Stimulated activated CD4-positive, alpha-beta T cell treated with anti-CD3 and anti-CD28 coated beads, TNF-alpha, amount 100 ng/mL, for 24 hours (primary cell): ENCODE measurements at places on chromosomes 2 and 18.

DNA sequence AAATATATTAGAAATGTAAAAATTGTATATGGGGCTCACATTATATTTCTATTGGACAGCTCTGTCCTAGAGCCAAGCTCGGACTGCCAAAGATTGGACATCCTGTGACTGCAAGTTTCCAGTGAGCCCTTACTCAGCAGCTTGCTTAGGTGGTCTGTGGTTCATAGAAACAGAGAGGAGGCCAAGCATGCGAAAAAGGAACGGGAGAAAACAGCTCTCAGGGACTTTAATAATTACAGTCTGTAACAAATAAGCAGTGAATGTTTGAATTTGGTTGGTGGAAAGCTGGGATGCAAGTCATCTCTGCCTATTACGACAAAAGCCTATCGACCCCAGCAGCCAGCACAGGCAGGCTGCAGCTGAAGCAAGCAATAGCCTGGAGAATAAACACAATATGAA, 35.6 kb downstream of the WIPF1 start:
- no peak for DNase-seq

- DNase-seq, result no peak
Observed at GRCh38 chr2:145431181-145431951, 911.4 kb upstream of the ZEB2 start.

GRCh38 chr2:21920721-21921120, 797.0 kb downstream of the TDRD15 start:
- no peak for DNase-seq

DNA sequence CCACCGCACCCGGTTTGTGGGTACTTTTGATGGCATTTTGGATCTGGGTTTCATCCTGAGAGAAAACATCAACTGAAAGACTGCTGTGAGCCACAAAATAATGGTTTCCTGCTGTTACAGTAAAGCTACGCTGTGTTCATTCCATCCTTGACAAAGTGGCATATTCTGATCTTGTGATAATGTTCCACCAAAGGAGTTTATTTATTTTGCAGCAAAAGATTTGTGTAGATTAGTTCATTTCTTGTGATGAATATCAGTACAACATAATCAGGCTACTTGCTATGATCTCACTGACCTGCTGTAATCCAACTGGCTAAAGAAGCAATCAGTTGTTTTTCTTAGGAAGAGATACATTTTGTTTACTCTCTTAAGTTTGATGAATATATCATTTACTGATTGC, 45.0 kb downstream of the EEF1B2 start:
- DNase-seq, result no peak

GRCh38 chr2:45232818-45233217, 223.6 kb upstream of the SIX2 start:
- DNase-seq, result no peak

DNA sequence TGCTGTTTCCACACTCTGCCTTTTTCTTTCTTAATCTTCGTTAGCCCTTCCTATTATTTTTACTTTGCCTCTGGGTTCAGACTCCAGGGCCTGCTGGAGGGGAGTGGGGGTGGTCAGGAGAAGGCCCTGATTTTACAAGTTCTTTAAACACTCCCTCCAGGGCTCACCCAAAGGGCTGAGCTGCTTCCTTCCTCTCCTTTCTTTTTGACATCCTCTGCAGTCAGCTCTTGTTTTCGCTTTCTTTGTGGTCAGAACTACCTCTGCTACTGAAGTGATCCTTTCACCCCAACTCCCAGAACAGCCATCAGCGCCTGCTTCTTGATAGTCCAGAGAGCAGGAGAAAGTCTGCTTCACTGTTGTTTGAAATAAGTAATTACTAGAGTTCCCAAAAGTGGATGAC, 925.7 kb downstream of the EPHA4 start:
- no peak for DNase-seq

GRCh38 chr18:41144441-41144840, 810.6 kb upstream of the PIK3C3 start:
- DNase-seq, result no peak

DNA sequence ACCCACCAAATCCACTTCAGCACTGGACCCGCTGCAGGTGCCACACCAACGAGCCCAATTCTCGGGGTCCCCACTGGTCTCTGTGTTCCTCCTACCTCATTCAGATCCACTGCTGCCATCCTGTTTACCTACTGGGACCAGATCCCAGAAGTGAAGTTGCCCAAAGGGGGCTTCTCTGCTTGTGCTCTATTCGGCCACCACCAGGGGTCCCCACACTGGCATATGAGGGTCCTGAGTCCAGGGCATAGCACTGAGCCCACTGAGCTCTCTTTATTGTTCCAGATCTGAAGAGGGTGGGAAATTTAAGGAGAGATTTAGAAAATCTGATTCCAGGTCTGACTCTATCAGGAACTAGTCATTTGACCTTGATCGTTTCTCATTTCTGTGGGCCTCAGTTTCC, 2.4 kb downstream of the GPR45 start:
- DNase-seq, result no peak

GRCh38 chr2:70381821-70382220, 80.0 kb upstream of the FAM136A start:
- no peak for DNase-seq

- DNase-seq, result no peak
Observed at GRCh38 chr18:38074298-38074876, 508.8 kb upstream of the CELF4 start.

- DNase-seq, result no peak
Observed at GRCh38 chr2:17190527-17190926, 327.7 kb downstream of the RAD51AP2 start.

GRCh38 chr2:232761301-232761907, 15.0 kb downstream of the KCNJ13 start:
- no peak for DNase-seq

DNA sequence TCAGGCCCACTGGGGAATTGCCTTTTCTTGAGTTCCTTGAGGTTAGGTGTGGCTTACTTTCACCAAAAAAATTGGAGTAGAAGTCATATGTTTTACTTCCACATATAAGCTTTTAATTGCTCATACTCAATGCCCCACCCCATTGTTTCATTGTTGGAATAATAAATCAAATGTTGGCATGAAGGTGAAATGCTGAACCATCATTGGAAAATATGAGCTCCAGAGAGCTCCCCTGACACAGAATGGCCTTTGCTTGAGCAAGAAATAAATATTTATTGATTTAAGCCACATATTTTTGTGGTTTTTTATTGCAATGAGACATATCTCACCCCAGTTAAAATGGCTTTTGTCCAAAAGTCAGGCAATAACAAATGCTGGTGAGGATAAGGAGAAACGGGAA, 167.3 kb upstream of the SRD5A2 start:
- no peak for DNase-seq

DNA sequence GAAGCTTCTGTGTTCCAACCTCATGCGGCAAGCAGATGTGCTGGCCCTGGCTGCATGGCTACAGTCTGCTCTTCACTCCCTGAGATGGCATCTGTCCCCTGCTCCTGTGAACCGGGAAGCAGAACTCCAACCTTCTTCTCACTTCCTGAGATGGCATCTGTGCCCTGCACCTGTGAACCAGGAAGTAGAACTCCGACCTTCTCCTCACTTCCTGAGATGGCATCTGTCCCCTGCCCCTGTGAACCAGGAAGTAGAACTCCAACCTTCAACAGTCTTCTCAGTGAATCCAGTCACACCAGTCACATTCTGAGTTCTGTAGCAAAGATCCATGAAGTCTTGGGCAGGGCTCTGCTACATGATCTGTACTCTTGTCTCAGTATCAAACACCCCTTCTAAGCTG, 887.2 kb upstream of the KLHL29 start:
- no peak for DNase-seq
